ENCODE measurements at places on chromosomes 7 and 10.
A peak's percentile ranks its signal among the peaks of the same experiment; 100 is the strongest.

- H3K27ac ChIP-seq = no peak overlapping the region
- DNase-seq = no peak
- no peak overlapping the region for H3K4me3 ChIP-seq
- no peaks in the 10 kb centered on the region for H3K27me3 ChIP-seq
Observed at GRCh38 chr10:84549368-84550165, 221.2 kb downstream of the CCSER2 start.

- no peak for DNase-seq
- peaks cover 21% of the 10 kb centered on the region for H3K27me3 ChIP-seq
- H3K27ac ChIP-seq = no peak overlapping the region
Observed at GRCh38 chr10:22992075-22992474, 64.2 kb downstream of the ARMC3 start.

DNA sequence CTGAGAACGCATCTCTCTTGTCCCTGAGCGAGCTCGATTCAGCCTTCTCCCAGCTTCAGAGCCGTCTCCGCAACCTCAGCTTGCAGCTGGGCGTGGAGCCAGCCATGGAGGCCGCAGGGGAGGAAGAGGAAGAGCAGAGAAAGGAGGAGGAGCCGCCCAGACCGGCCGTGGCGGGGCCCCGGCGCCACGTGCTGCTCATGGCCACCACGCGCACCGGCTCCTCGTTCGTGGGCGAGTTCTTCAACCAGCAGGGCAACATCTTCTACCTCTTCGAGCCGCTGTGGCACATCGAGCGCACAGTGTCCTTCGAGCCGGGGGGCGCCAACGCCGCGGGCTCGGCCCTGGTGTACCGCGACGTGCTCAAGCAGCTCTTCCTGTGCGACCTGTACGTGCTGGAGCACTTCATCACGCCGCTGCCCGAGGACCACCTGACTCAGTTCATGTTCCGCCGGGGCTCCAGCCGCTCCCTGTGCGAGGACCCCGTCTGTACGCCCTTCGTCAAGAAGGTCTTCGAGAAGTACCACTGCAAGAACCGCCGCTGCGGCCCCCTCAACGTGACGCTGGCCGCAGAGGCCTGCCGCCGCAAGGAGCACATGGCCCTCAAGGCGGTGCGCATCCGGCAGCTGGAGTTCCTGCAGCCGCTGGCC is 43.2 kb downstream of the CHST3 start:
- no peak overlapping the region for H3K27ac ChIP-seq
- DNase-seq = no peak
- H3K4me1 ChIP-seq = peaks cover 9% of the 10 kb centered on the region
- H3K27me3 ChIP-seq = no peaks in the 10 kb centered on the region
- no peak overlapping the region for H3K4me3 ChIP-seq

DNA sequence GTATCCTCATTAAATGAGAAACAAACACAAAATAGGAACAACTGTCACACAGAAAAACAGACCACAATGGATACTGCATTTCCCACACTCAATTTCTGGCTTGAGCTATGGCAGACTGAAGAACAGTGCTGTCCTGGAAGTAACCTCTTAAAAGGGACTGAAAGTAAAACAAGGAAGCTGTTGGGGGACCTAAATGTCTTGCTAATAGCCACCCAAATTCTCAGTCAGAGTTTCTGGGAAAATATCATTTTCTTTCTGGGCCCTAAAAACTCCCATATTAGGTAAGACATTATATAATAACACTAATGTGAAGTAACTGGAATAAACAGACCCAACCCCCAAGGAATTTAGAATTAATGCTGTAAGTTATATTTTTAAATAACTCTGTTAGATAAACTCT is 80.9 kb upstream of the TFEC start:
- peaks cover 11% of the 10 kb centered on the region for H3K27me3 ChIP-seq
- DNase-seq = no peak
- no peaks in the 10 kb centered on the region for H3K4me1 ChIP-seq
- no peak overlapping the region for H3K4me3 ChIP-seq
- H3K36me3 ChIP-seq = no peaks in the 10 kb centered on the region

DNA sequence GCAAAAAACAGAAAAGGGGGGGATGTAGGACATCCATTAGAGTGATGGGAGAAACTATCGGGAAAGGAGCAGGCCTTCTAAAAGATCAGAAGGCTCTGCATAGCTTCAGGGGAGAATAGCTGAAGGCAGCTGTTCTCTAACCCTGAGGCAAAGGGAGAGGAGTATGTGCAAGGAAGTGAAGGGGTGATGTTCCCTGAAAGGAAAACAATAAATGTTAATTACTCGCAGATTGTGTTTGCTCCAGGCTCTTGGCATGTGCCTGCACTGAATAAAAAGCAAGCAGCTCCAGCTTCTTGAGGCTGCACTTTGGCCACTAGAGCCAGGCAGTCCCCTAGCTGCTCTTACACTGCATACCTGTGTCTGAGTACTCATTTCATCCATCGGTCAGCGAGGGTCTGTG is 14.4 kb upstream of the STARD3NL start:
- H3K27ac ChIP-seq = no peak overlapping the region
- H3K36me3 ChIP-seq = no peaks in the 10 kb centered on the region
- H3K27me3 ChIP-seq = peaks cover 8% of the 10 kb centered on the region
- DNase-seq = no peak

- DNase-seq = no peak
- H3K27ac ChIP-seq = peak overlapping the region; percentile 35
- no peaks in the 10 kb centered on the region for H3K27me3 ChIP-seq
- peaks cover 47% of the 10 kb centered on the region for H3K36me3 ChIP-seq
- peak overlapping the region; percentile 69 for H3K4me3 ChIP-seq
- peaks cover 17% of the 10 kb centered on the region for H3K4me1 ChIP-seq
Observed at GRCh38 chr7:44045226-44046014, 918 bp downstream of the DBNL start.

DNA sequence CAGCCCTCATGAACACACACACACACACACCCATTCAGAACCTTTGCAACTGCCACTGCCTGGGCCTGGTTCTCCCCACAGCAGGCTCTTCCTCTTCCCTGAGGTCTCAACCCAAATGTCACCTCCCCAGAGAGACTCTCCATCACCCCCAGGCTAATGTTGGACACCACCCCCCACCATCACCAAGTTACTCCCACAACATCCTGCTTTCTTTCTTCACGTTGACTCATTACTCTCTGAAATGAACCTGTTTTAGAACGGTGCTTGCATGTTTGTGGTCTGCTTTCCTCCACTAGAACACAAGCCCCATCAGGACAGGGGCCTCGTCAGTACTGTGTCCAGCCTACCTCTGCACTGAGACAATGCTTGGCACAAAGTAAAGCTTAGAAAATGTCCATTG is 16.0 kb downstream of the AFAP1L2 start:
- no peak overlapping the region for H3K4me3 ChIP-seq
- no peak for DNase-seq
- H3K4me1 ChIP-seq = peaks cover 36% of the 10 kb centered on the region
- no peaks in the 10 kb centered on the region for H3K36me3 ChIP-seq

DNA sequence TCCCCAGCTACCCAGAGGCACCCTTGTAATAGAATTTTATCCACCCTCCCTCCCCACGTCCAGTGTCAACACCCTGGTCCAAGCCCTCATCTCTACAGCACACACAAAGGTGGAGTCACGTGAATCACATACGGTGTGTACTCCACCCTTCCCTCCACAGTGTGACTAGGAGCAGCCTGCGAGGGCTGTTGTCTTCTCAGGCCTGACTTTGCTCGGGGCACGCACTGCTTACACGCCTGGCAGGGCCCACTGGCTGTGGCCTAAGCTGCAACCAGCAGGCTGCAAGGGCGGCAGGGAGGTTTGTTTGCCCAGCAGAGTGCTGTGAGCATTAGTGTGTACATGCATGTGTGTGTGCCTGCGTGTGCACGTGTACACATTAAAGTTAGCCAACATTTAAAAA is 93.7 kb downstream of the COBL start:
- H3K36me3 ChIP-seq = no peaks in the 10 kb centered on the region
- no peak overlapping the region for H3K27ac ChIP-seq
- no peak overlapping the region for H3K4me3 ChIP-seq
- no peaks in the 10 kb centered on the region for H3K4me1 ChIP-seq

DNA sequence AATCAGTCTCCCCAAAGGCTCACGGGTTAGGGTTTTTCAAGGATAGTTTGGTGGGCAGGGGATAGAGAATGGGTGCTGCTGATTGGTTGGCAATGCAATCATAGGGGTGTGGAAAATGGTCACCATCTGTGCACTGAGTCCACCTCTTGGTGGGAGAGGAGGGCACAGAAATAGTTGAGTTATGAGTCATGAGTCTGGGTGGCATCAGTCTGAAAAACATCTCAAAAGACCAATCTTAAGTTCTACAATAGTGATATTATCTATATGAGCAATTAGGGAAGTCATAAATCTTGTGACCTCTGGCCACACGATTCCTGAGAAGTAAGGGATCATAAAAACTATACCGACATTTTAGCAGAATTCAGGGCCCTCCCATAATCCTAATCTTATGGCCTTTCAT is 62.7 kb downstream of the LGI1 start:
- H3K4me1 ChIP-seq = peaks cover 16% of the 10 kb centered on the region
- no peak overlapping the region for H3K4me3 ChIP-seq
- no peaks in the 10 kb centered on the region for H3K36me3 ChIP-seq
- H3K27me3 ChIP-seq = no peaks in the 10 kb centered on the region
- no peak overlapping the region for H3K27ac ChIP-seq

GRCh38 chr7:116497708-116498107 is 1.8 kb upstream of the CAV2 start:
- H3K27ac ChIP-seq = no peak overlapping the region
- peaks cover 38% of the 10 kb centered on the region for H3K4me1 ChIP-seq
- no peaks in the 10 kb centered on the region for H3K27me3 ChIP-seq
- no peak overlapping the region for H3K4me3 ChIP-seq
- DNase-seq = no peak

DNA sequence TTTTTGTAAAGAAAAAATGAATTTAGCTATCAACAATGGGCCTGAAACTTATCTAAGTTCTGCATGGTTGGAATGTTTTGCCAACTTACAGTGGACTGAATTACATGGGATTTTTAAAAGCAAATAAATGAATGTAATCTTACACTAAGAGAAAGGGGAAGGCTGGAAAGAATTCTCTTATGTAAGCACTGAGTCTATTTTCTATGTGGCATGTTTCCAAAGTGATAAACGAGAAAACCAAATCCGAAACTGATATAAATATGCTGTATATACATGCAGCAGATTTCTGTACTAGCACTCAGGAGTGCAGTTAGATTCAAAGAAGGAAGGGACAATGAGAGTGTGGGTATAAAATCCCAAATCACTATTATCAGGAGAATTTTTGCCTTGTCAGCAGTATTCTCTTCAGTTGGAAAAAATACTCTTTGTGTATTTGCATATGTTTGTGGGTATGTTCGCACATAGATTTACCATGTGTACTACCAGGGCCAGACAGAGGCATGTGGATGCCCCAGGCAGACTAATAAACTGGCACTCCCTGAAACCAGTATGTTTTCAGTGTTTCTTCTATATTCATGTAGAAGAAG is 334.3 kb upstream of the SEMA3D start:
- no peaks in the 10 kb centered on the region for H3K27me3 ChIP-seq
- no peak overlapping the region for H3K27ac ChIP-seq
- no peak for DNase-seq
- no peak overlapping the region for H3K4me3 ChIP-seq
- H3K4me1 ChIP-seq = 0 out of 2 replicates have a peak, but pooled peaks cover 3% of the 10 kb centered on the region

- DNase-seq = no peak
- H3K4me1 ChIP-seq = no peaks in the 10 kb centered on the region
- no peak overlapping the region for H3K4me3 ChIP-seq
- no peaks in the 10 kb centered on the region for H3K36me3 ChIP-seq
- H3K27me3 ChIP-seq = no peaks in the 10 kb centered on the region
Observed at GRCh38 chr7:91835826-91836368, 44.6 kb downstream of the MTERF1 start.

DNA sequence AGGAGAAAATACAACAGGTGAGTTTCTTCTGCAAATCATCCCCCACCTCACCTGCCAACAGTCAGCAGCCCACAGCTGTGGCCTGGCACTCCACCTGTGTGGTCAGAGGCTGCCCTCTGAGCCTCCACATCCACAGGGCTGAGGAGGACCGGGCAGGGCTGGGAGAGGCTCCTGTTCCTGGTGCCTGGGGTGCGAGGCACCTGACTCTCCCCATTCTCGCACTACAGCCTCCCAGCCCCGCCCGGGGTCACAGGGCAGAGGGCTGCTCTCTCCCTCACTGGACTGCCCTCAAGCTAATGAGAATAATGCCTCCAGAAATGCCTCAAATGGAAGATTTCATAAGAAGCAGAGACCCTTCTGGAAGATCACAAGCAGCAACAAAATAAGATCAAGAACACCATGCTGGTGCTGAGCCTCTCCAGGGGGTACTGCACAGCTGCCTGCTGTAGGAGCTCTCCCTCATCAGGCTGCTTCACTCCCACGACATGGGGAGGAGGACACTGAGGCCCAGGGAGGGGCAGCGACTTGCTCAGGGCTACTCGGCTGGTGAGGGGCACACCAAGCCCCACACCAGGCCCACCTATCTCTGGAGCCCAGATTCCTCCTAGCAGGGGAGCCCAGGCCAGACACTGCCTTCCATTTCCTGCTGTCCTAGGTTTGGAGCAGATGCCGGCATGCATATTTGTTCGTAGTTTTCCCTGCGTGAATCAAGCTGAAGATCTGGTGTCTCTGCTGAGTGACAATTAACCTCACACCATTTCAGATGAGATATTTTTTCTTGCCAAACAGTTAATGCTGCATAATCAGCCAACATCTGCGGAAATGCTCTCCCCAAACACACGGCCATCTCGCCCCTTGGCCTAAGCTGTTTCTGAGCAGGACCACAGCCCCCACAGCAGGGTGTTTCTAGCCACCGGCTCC is 76.5 kb downstream of the FAM53B start:
- H3K4me1 ChIP-seq = peaks cover 21% of the 10 kb centered on the region
- no peak overlapping the region for H3K4me3 ChIP-seq
- H3K27ac ChIP-seq = no peak overlapping the region
- H3K36me3 ChIP-seq = no peaks in the 10 kb centered on the region
- H3K27me3 ChIP-seq = no peaks in the 10 kb centered on the region

- no peak for DNase-seq
- peaks cover 11% of the 10 kb centered on the region for H3K4me1 ChIP-seq
- no peaks in the 10 kb centered on the region for H3K27me3 ChIP-seq
- H3K36me3 ChIP-seq = no peaks in the 10 kb centered on the region
- H3K4me3 ChIP-seq = no peak overlapping the region
Observed at GRCh38 chr10:86342111-86342863, 24.3 kb downstream of the GRID1 start.

- no peak within 1 kb of the TSS for H3K27ac ChIP-seq
- no peaks in the 10 kb centered on the region for H3K27me3 ChIP-seq
- no peaks in the 10 kb centered on the region for H3K4me1 ChIP-seq
- no peak for DNase-seq
Observed at GRCh38 chr10:49187950-49188761, at the start of gene TMEM273. TMEM273 (minus strand) TSS chr10:49188391; CDS start chr10:49188336, 55 bp downstream.

DNA sequence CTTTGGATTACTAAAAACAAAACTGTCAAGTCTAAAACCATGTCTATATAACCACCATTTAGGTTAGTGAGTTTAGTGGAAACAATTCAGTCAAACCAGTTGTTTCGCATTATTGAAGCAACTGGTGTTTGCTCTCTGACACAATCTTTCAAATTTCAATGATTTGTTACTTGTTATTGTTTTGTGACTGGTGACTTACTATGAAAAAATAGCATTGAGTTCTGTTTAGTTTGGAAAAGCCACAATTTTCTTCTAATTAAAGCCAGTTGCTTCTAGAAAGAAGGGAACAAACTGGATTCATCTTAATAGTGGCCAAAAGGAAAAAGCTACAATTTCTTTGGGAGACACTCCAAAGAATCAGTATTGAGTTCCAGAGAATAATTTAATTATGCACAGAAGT is 30.4 kb downstream of the LAMB4 start:
- H3K4me3 ChIP-seq = no peak overlapping the region
- peaks cover 62% of the 10 kb centered on the region for H3K4me1 ChIP-seq
- DNase-seq = no peak
- no peaks in the 10 kb centered on the region for H3K27me3 ChIP-seq
- H3K27ac ChIP-seq = peak overlapping the region; percentile 29
- H3K36me3 ChIP-seq = no peaks in the 10 kb centered on the region

- no peaks in the 10 kb centered on the region for H3K27me3 ChIP-seq
- H3K4me1 ChIP-seq = no peaks in the 10 kb centered on the region
- H3K4me3 ChIP-seq = no peak overlapping the region
Observed at GRCh38 chr7:134098072-134098471, 29.1 kb upstream of the LRGUK start.
